Astrocyte (in vitro differentiated cells and primary cell): ENCODE measurements at places on chromosomes 6 and 20. TPM values are rescaled to one million over a fixed set of nuclear protein-coding genes. Genes with fewer than 3 reads are reported as not detected.

RFX6 gene
- not detected in 2 replicates for total RNA-seq

- H3K27ac ChIP-seq = no peak overlapping the region
- no peaks in the 10 kb centered on the region for H3K27me3 ChIP-seq
- peaks cover 7% of the 10 kb centered on the region for H3K36me3 ChIP-seq
Observed at GRCh38 chr6:43184268-43184985, 2.4 kb downstream of the CUL9 start.

ZNF311 gene
- 1.2 and 1.7 TPM in 2 replicates for total RNA-seq

IL20RA gene
- 0.07 and 0.17 TPM in 2 replicates for total RNA-seq

TLDC2 gene
- not detected in 2 replicates for total RNA-seq

- no peak for DNase-seq
- H3K27ac ChIP-seq = no peak overlapping the region
- no peak overlapping the region for H3K4me3 ChIP-seq
Observed at GRCh38 chr6:65231616-65232015, 475.4 kb downstream of the EYS start.

GRCh38 chr6:116265041-116265829 lies 11.4 kb upstream of the TSPYL4 start:
- no peak overlapping the region for H3K4me3 ChIP-seq
- H3K27me3 ChIP-seq = no peaks in the 10 kb centered on the region
- no peak for DNase-seq

- DNase-seq = no peak
- no peak overlapping the region for H3K27ac ChIP-seq
- H3K4me1 ChIP-seq = peaks cover 9% of the 10 kb centered on the region
Observed at GRCh38 chr6:15360300-15360699, 114.4 kb downstream of the JARID2 start.

GRCh38 chr6:133277900-133278545 lies 36.9 kb downstream of the EYA4 start:
- no peaks in the 10 kb centered on the region for H3K4me1 ChIP-seq
- H3K27me3 ChIP-seq = no peaks in the 10 kb centered on the region
- H3K4me3 ChIP-seq = no peak overlapping the region
- no peak overlapping the region for H3K27ac ChIP-seq

CPNE5 gene
- total RNA-seq = 0.11 and 0.29 TPM in 2 replicates

DNA sequence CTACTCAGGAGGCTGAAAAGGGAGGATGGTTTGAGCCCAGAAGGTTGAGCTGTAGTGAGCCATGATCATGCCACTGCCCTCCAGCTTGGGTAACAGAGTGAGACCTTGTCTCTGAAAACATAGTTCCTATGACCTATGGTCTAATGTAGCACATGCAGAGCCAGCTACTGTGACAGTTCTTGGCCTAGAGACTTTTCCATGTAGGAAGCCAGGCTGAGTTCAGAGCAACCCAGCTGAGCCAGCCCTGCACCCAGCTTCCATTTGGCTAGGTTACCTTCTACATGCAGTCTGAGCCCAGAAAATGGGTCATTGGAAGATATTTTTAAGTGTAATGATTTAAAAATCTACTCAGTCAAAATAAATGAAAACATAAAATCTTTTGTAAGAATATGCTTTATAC lies 92.8 kb downstream of the FNDC1 start:
- no peaks in the 10 kb centered on the region for H3K36me3 ChIP-seq
- no peak for DNase-seq
- H3K27me3 ChIP-seq = no peaks in the 10 kb centered on the region
- H3K27ac ChIP-seq = no peak overlapping the region
